ENCODE measurements at places on chromosomes 6 and 20.

- DNase-seq = no peak
Measured at GRCh38 chr20:41393705-41394066, 27.1 kb upstream of the EMILIN3 start.

DNA sequence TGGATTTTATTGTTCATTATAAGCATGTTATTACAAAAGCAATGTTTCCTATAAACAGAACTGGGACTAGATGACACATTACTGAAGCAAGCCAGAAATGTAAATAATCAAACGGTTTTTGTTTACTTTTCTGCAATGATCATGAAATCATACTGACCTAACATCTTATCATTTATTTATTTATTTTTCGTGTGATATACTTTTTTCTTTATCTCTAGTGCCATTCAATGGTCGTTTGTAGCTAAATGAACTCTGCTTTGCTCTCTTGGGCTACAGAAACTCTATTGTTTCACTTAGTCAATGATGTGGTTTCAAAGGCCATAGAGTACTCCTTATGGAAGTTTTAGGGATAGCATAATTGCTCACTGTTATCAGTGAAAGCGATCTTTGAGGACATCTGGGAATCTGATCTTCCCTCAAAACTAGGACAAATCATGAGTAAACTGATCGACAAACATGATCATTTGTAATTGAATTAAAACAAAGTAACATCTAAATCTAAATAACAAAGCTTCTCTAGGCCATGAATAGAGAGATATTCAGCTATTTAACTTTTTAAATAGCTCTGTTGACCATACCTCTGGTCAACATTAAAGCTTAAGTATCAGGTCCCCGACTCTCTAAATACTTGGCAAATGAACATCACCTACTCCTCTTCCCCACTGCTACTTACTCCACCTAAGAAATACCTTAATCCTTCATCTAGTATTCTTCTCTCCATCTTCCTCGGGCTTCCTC lies 933.4 kb downstream of the TFAP2A start:
- no peak for DNase-seq

DNA sequence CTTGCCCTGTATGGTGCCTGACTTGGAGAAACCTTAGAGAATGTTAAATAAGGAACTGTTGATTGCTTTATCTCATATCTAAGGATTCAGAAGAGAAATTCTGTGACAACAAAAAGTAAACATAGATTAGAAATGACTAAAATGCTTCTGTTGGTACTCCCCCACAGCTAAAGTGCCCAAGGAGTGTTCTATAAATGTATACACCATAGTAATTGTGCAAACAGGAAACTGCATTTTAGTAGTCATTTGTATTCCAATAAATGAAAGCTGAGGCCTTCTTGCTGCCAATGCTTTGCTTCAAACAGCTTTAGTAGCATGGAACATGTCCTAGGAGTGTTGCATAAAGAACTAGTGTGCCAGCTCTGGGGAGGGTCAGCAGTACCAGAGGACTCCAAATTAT lies 343.7 kb upstream of the IRAK1BP1 start:
- DNase-seq = no peak

DNA sequence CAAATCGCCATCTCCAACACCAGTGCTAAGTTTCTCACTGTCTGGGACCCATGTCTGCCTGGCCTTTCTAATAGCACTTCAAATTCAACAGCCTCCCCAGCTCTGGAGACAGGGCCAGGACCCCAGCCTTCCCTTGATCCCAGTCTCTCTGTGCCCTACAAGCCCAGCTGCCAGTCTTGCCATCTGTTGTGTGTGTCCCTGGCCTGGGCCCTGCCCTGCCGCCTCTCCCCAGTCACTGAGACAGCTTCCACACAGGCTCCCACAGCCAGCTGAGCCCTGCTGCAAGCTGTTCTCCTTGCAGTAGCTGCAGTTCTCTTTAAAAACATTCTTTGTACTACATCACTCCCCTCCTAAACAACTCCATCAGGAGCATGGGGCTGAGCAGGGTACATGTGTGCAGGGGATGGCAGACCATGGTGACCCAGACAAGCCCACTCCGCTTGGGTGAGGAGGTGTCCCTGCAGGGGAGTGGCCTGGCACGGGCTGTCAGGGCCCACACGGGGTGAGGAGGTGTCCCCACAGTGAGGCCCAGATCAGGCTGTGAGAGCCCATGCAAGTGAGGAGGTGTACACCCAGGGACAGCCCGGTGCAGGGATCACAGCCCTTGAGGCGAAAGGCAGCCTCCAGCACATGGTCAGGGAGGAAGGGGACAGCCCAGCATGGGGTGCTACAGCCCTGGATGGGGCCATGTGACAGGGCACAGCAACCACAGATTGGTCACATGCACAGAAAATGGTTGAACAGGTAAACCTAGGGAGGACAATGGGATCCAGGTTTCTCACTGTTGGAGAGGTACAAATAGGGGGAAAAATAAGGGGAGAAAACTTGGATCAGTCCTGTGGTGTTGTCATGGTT lies 16.2 kb downstream of the CST7 start:
- DNase-seq = no peak

- DNase-seq = no peak
Measured at GRCh38 chr20:2109425-2110210, 8.0 kb downstream of the STK35 start.
